ENCODE measurements at places on chromosomes 3 and 15. TPM values are rescaled to one million over a fixed set of nuclear protein-coding genes. Genes with fewer than 3 reads are reported as not detected.

The PLSCR2 gene
- total RNA-seq: not detected

The CYP1A2 gene
- not detected for total RNA-seq

The GASK1A gene
- total RNA-seq: not detected

The ISL2 gene
- 4.3 TPM for total RNA-seq

The SH2D7 gene
- not detected for total RNA-seq

The AQP9 gene
- 0.07 TPM for total RNA-seq

The TLR9 gene
- 0.02 TPM for total RNA-seq

The SCAANT1 gene
- total RNA-seq: not detected

The ABCF3 gene
- total RNA-seq: 33.3 TPM

The AMOTL2 gene
- 52.5 TPM for total RNA-seq

The B4GALT4 gene
- total RNA-seq: 126 TPM

The MYRIP gene
- total RNA-seq: not detected

The PROS1 gene
- total RNA-seq: 13.8 TPM

The GRAMD1C gene
- total RNA-seq: 1.1 TPM

The COLQ gene
- 0.29 TPM for total RNA-seq

The STRIT1 gene
- total RNA-seq: not detected

The GOLGA8K gene
- 0.60 TPM for total RNA-seq

The CAND2 gene
- total RNA-seq: 0.37 TPM

The KIF15 gene
- total RNA-seq: 7.9 TPM

The ZNF860 gene
- total RNA-seq: 1.1 TPM

The KCTD6 gene
- total RNA-seq: 8.6 TPM

The TMEM212 gene
- total RNA-seq: not detected

The CHRD gene
- 0.35 TPM for total RNA-seq

The DGKG gene
- 7.0 TPM for total RNA-seq

The ATP10A gene
- 9.8 TPM for total RNA-seq

The EPB42 gene
- total RNA-seq: not detected

The HESX1 gene
- total RNA-seq: 0.27 TPM

The LRRC31 gene
- total RNA-seq: not detected

The MELTF gene
- 63.0 TPM for total RNA-seq

The PLA2G4E gene
- total RNA-seq: 0.03 TPM

The TOPBP1 gene
- total RNA-seq: 19.3 TPM

The NR1I2 gene
- total RNA-seq: not detected

The VILL gene
- 0.21 TPM for total RNA-seq

The HDAC11 gene
- 8.0 TPM for total RNA-seq

The FOXB1 gene
- not detected for total RNA-seq

The TEX264 gene
- total RNA-seq: 69.3 TPM

The LRTM1 gene
- total RNA-seq: not detected

The CLSTN2 gene
- 0.02 TPM for total RNA-seq

The ADAMTSL3 gene
- total RNA-seq: 0.22 TPM

Measured in A549 treated with Hydrocortisone at 1 μM for 4 hours (cell line).